Esophagus mucosa (tissue), 1 donor: ENCODE measurements at places on chromosomes 16 and 17. TPM values are rescaled to one million over a fixed set of nuclear protein-coding genes. Genes with fewer than 3 reads are reported as not detected.

DNA sequence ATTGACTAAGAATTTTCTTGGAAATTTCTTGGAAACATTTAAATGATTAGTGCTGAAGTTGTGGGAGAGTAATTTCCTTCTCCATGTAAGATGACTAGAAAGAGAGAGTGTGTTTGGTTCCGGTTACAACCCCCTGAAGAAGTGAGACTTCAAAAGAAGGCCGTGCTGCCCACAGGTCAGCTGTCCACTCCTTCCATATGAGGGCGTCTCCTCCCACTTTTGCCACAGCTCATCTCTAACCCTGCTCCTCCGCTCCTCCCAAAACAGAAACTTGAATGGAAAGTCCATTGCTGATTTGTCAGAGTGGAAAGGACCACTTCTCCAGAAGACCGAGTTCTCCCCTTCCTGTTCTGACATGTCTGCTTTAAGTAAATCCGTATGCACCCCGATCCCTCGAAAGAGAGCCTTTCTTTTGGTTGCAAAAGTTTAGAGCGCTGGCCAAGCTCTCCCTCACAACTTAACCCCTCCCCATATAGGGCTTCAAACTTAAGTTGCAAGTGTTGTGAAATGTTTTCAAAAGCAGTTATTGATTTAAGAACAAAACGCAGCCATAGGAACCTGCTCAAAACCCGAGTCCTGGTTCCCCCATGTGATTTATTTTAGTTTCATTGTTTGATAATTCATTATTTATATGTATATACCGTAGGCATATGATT lies 129.5 kb downstream of the SOCS1 start:
- no peak for ATAC-seq

GRCh38 chr16:22190081-22190775 lies 15.8 kb upstream of the EEF2K start:
- peak; percentile 82 for ATAC-seq

- no peak for ATAC-seq
Observed at GRCh38 chr17:72432143-72432621, 311.4 kb downstream of the SOX9 start.

DNA sequence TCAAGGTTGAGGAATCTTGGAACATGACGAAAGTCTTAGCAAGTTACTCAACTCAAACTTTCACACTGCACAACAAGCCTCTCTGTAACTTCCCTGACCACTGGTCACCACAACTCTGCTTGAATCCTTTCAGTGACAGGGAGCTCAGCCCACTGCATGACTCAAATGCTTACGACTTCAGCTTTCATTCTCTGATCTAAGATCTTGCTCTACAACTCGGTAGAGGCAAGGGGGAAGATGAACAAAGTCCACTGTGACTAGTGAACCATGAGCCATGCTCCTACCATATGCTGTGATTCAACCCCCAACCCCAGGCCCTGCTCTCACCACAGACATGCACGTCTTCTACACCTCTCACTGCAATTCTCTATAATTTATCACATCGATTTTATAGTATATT lies 160.9 kb downstream of the SLC39A11 start:
- ATAC-seq, result peak; percentile 18

- no peak for ATAC-seq
Observed at GRCh38 chr17:47641202-47641601, 8.5 kb upstream of the KPNB1 start.

GRCh38 chr16:57742543-57742942 lies 7.0 kb downstream of the KATNB1 start:
- ATAC-seq, result peak; percentile 36

DNA sequence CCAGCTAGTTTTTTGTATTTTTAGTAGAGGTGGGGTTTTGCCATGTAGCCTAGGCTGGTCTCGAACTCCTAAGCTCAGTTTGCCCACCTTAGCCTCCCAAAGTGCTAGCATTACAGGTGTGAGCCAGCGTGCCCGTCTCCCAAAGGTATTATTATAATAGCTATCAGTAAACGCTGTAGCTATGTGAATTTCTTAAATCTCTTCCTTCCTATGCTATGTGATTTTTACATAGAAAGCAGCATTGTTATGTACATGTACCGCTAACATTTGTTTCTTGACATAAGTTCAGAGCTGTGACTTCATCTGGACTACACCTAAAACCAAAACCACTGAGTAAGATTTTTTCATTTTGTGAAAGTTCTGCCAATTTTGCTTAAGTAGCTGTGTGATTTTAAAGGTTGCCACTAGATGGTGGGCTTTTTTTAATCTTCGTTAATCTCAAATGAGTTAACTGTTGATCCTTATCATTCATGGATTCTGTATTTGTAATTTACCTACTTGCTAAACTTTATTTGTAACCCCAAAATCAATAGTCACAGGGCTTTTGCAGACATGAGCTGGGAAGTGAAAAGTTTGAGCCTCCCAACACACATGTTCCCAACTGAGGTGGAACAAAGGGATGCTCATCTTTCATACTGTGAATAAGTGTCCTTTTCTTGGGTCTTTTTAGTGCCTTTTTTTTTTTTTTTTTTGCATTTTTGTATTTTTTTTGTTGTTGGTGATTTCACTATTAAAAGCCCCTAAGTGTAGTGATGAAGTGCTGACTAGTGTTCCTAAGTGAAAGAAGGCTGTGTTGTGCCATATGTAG lies 21.9 kb downstream of the PRKAR1A start:
- no peak for ATAC-seq

- no peak for ATAC-seq
Observed at GRCh38 chr17:35554668-35555067, 6.0 kb downstream of the SLFN14 start.

- peak; percentile 80 for ATAC-seq
Observed at GRCh38 chr17:72725433-72726068, 366.9 kb downstream of the SLC39A11 start.

The COG7 gene
- 14.8 TPM for total RNA-seq

The ADAD2 gene
- total RNA-seq, result 1.1 TPM

The MYO15B gene
- 15.6 TPM for total RNA-seq

The ETV4 gene
- 5.7 TPM for total RNA-seq
